Skeletal muscle tissue (tissue), 5 donors: ENCODE measurements at places on chromosomes 4 and X. TPM values are rescaled to one million over a fixed set of nuclear protein-coding genes. Genes with fewer than 3 reads are reported as not detected.

The GLRA2 gene
- 1.0 TPM for total RNA-seq

The ZCCHC12 gene
- 1.0 TPM for total RNA-seq

The ITIH6 gene
- total RNA-seq, result under 0.01 TPM

The DMP1 gene
- total RNA-seq, result not detected

The CD38 gene
- 1.0 TPM for total RNA-seq

The SPANXN4 gene
- not detected for total RNA-seq

The DSPP gene
- total RNA-seq, result not detected

The OFD1 gene
- total RNA-seq, result 7.3 TPM

The CLIC2 gene
- total RNA-seq, result 3.1 TPM

The GPR78 gene
- 0.52 TPM for total RNA-seq

The PNMA3 gene
- total RNA-seq, result 0.52 TPM

The INTU gene
- 9.9 TPM for total RNA-seq

The MSMO1 gene
- 55.8 TPM for total RNA-seq

The PAGE1 gene
- not detected for total RNA-seq

The CRMP1 gene
- 5.7 TPM for total RNA-seq

The TRIM2 gene
- 21.4 TPM for total RNA-seq

The TRAM1L1 gene
- 5.7 TPM for total RNA-seq

The PRR32 gene
- 53.2 TPM for total RNA-seq

The HAUS7 gene
- total RNA-seq, result 11.0 TPM

The DOCK11 gene
- total RNA-seq, result 22.4 TPM

The NKX3-2 gene
- under 0.01 TPM for total RNA-seq

The FIP1L1 gene
- 56.4 TPM for total RNA-seq

The CENPVL2 gene
- not detected for total RNA-seq

The MAGEC2 gene
- not detected for total RNA-seq

The AFF1 gene
- 21.9 TPM for total RNA-seq

The GABRB1 gene
- total RNA-seq, result not detected

The MTNR1A gene
- total RNA-seq, result not detected

The DOK7 gene
- total RNA-seq, result 9.9 TPM

The NAA11 gene
- not detected for total RNA-seq
